ENCODE measurements at places on chromosomes 6 and 20.

DNA sequence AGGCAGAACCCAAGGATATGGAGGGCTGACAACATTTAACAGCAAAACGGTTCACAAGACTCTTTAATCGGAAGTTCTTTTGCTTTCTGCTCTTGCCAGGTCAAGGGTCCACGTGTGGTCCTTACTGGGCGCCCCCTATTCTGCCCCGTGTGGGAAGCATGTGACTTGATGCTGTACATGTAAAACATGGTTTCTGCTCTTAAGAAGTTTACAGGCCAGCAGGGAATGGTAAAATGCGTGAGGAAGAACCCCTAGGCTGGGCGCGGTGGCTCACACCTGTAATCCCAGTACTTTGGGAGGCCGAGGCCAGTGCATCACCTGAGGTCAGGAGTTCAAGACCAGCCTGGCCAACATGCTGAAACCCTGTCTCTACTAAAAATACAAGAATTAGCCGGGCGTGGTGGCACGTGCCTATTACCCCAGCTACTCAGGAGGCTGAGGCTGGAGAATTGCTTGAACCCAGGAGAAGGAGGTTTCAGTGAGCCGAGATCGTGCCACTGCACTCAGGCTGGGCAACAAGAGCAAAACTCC, 19.3 kb downstream of the ZNF217 start:
- DNase-seq = no peak

DNA sequence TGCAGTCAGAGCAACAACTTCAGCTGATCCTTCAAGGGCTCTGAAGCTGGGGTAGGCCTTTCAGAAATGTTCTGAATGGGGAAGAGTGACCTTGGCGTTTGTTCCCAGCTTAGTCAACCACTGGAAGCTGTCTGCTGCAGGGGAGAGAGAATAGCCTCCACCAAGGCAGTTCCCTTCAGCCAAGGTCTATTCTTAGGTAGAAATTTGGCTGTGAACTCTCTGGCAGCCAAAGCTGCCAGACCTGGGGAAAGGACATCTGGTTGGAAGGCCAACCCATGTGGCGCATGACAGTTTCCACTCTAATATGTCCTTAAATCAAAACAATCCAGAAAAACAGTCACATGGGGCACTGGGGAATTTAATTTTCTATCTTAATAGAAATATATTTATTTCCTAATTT, 60.1 kb downstream of the FBXO5 start:
- DNase-seq = no peak

DNA sequence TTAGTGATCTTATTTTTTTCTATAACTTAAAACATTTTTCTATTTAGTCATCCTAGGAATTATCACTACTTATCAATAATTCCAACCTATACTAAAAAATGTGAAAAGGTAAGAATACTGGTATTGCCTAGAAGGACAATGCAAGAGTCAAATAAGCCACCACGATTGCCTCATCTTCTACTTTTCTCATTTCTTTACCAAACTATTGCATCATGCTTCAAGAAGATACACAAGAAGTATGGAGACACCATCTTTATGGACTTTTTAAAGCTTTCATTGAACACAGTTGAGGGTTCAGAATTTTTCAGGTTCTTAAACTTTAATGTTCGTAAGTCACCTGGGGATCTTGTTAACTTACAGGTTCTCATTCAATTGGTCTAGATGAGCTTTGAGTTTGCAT, 25.9 kb downstream of the ELOVL2 start:
- no peak for DNase-seq

DNA sequence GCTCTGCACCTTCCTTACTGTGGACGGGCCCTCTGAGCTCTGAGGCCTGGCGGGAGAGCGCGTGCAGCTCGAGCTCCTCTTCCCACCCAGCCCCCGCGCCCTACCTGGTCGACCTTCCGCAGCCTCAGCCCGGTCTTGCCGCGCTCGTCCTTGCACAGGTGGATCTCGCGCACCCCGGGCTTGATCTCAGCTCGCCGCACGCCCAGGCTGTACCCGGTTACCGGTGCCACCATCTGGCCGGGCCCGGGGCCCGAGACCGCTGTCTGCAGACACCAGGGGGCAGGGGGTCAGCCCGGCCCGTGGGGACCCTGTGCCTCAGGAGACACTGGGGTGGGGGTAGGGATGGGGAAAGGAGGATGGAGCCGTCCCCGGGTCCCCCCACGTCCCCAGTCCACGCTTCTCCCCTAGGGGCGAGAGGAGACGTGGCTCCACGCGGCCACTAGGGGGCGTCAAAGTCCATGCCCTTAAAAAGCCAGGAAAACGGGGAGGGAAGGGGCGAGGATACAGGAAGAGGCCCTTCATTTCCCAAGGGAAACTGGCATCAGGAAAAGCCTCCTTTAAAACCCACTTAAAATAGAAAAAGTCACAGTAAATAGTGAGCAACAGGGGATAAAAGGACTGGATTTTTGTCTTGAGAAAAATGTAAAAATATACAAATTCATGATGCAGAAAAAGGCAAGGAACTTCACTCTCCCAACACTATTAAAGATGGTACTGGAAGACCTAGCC, 15.5 kb downstream of the SDCBP2 start:
- peak; percentile 60 for DNase-seq

- no peak for DNase-seq
Measured at GRCh38 chr20:25058847-25059810, 1.2 kb upstream of the ACSS1 start.

- no peak for DNase-seq
Measured at GRCh38 chr6:4812068-4812467, 35.9 kb downstream of the CDYL start.

- DNase-seq = no peak
Measured at GRCh38 chr6:154805288-154805911, 72.2 kb downstream of the SCAF8 start.

DNA sequence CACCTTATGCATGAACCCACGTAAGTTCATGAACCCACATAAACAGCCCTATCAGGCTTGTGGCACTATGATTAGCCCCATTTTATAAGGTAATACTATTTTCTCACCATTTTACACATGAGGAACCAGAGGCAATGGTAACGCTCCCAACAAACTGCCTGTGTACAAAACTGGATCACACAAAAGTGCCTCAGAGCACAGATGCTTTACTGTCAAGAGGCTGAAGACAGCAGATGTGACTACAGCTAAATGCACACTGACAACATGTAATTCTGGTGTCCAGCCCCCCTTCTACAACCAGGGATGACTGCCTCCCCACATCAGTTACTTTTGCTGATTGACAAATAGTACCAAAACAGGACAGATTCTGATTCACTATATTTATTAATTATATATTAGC, 69.6 kb downstream of the GMDS start:
- no peak for DNase-seq

- DNase-seq = no peak
Measured at GRCh38 chr6:88574031-88574430, 389.4 kb downstream of the RNGTT start.

GRCh38 chr6:75830959-75831885, 82.2 kb downstream of the MYO6 start:
- DNase-seq = no peak

GRCh38 chr20:39195582-39196021, 233.5 kb downstream of the DHX35 start:
- no peak for DNase-seq

All from activated T-cell treated with anti-CD3 and anti-CD28 coated beads for 1 hour (primary cell).